ENCODE measurements at places on chromosomes 2 and 18.

- DNase-seq, result no peak
Measured at GRCh38 chr2:70901227-70902066, 34.3 kb upstream of the ATP6V1B1 start.

GRCh38 chr2:18659915-18660314 lies 70.5 kb upstream of the NT5C1B start:
- no peak for DNase-seq

DNA sequence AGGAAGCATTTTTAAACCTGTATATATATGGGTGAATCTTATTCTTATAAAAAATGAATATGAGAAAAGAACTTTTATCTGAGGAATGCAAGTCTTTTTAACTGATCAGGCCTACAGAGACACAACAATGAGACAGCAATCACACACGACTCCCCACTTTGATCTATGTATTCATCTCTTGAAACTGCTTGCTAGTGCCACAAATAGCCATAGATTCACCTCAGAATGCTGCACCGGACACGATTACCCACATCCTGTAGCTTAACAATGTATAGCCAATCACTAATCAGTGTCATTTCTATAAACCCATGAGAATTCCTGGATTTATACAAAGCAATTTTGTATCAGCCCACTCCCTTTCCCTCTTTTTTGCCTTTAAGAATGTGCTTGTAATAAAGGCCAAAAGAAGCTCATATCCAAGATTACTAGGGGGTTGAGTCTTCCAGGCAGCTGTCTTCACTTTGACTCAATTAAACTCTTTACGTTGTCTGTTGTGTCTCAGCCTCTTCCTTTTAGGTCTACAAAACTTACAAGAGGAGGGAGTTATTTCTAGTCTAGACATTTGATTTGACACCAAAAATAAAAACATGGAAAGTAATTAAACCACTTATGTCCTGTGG lies 94.9 kb downstream of the MBD2 start:
- no peak for DNase-seq

DNA sequence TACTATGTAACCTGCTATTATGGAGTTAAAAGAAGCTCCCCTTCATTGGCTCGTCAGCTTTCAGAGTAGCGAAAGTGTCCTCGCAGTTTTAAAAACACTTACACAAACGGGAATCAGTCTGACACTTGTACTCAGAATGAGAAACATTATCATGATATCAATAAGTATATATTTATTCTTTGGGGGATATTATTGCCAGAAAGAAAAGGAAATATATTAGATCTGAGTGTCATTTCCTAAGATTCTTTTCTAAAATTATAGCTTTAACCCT lies 584.5 kb downstream of the ZEB2 start:
- no peak for DNase-seq

GRCh38 chr2:218570850-218571249 lies 2.2 kb downstream of the CNOT9 start:
- DNase-seq, result no peak

DNA sequence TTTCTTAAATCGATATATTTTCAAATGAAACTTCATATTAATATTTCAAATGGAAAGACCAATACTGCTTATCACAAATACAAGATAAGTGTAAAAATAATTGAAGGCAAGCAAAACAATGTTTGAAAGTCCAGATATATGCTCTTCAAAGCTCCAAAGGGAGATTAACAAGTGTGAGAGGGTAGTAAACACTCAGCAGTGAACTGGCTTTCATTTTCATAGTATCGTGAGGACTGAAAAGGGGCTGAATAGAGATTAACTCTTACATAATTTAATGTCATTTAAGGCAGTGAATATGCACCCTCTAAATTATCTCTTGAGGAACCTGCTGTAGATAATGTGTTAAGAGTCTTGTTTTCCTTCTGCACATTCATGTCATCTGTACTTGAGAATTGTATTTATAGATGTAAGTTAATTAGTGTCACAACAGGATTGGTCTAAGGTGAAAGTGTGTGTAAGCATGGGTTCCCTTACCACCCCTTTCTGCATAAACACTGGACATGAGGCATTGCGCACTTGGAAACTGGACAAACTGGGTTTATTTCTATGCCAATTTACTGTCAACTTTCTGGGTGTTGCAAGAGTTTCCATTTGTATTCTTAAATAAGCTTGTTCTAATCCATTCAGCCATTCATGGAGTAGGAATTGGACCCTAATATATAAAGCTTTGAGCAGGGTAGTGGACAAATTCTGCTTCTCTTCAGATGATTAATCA lies 76.7 kb upstream of the SESTD1 start:
- DNase-seq, result no peak

- no peak for DNase-seq
Measured at GRCh38 chr2:81714817-81715216, 1410.3 kb upstream of the LRRTM1 start.
